ENCODE measurements at places on chromosomes 1 and 21. TPM values are rescaled to one million over a fixed set of nuclear protein-coding genes. Genes with fewer than 3 reads are reported as not detected.

CHIA gene
- not detected for total RNA-seq

SPATA46 gene
- total RNA-seq, result not detected

FCRL5 gene
- 0.02 TPM for total RNA-seq

TTC22 gene
- not detected for total RNA-seq

STYXL2 gene
- 7.1 TPM for total RNA-seq

SPRR2A gene
- total RNA-seq, result not detected

RHBG gene
- total RNA-seq, result not detected

DNA sequence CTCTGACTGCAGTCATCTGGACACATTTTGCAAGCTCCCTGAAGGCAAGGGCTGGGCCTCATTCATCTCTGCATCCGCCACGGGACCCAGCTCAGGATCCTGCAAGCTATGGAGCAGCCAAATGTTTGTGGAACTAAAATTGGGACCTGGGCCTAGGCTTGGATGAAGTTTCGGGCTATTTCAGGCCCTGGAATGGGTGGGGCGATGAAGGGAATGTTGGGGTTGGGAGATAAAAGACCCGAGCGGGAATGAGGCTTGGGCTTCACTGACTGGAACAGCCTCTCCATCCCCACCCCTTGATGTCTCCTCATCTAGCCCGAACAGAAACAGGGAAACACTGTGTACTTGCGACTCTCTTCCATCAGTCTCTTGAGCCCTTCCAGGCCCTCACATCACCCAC, 7.3 kb upstream of the AHCYL1 start:
- no peak overlapping the region for H3K4me3 ChIP-seq
- DNase-seq, result no peak
- H3K36me3 ChIP-seq, result no peaks in the 10 kb centered on the region
- H3K27ac ChIP-seq, result no peak overlapping the region
- H3K4me1 ChIP-seq, result peaks cover 11% of the 10 kb centered on the region

DNA sequence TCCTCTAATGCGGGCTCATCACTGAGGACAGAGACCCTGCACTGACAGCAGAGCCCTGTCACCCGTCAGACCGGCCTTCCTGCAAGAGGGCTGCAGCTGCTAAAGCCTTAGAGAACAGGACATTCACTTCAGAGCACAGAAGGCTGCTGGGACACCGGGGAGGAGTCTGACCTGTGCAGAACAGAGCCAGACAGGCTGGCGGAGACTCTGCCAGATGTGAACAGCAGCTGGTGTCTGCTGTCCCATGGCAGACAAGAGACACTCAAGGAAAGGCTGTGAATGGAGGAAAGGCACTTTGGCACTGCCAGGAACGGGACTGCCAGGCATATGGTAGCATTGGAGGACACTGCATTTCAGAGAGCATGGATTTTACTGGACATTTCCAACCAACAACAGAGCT, 21.4 kb downstream of the MRAP start:
- no peaks in the 10 kb centered on the region for H3K27me3 ChIP-seq
- no peak overlapping the region for H3K4me3 ChIP-seq
- peaks cover 82% of the 10 kb centered on the region for H3K36me3 ChIP-seq
- no peak overlapping the region for H3K27ac ChIP-seq
- DNase-seq, result no peak

GRCh38 chr1:1122078-1122811, 6.4 kb upstream of the C1orf159 start:
- peaks cover 32% of the 10 kb centered on the region for H3K27me3 ChIP-seq
- no peak overlapping the region for H3K4me3 ChIP-seq
- H3K36me3 ChIP-seq, result no peaks in the 10 kb centered on the region
- H3K4me1 ChIP-seq, result peaks cover 17% of the 10 kb centered on the region

GRCh38 chr1:25550683-25551310, 7.4 kb downstream of the LDLRAP1 start:
- no peak overlapping the region for H3K4me3 ChIP-seq
- no peaks in the 10 kb centered on the region for H3K36me3 ChIP-seq
- peak; percentile 54 for DNase-seq
- H3K27ac ChIP-seq, result no peak overlapping the region
- H3K4me1 ChIP-seq, result peaks cover 25% of the 10 kb centered on the region

DNA sequence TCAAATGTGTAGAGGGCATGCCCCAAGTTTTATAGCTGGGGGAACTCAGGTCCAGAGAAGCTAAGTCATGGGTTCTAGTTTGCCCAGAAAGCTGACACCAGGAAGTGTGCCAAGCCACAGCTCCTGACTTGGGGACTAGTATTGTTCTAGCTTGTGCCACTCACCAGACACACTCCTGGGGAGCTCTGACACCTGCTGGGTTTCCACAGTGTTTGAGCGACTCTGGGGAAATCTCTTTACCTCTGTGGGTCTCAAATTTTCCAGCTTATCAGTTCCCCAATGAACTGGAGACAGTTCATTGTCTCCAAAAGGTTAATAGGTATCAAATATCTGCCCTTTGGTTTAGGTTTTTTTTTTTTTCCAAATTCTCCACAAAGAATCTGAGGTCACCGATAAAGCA, 4.2 kb downstream of the KISS1 start:
- peaks cover 14% of the 10 kb centered on the region for H3K4me1 ChIP-seq
- H3K27ac ChIP-seq, result no peak overlapping the region
- peaks cover 19% of the 10 kb centered on the region for H3K27me3 ChIP-seq
- H3K36me3 ChIP-seq, result no peaks in the 10 kb centered on the region
- DNase-seq, result no peak
- H3K4me3 ChIP-seq, result no peak overlapping the region

DNA sequence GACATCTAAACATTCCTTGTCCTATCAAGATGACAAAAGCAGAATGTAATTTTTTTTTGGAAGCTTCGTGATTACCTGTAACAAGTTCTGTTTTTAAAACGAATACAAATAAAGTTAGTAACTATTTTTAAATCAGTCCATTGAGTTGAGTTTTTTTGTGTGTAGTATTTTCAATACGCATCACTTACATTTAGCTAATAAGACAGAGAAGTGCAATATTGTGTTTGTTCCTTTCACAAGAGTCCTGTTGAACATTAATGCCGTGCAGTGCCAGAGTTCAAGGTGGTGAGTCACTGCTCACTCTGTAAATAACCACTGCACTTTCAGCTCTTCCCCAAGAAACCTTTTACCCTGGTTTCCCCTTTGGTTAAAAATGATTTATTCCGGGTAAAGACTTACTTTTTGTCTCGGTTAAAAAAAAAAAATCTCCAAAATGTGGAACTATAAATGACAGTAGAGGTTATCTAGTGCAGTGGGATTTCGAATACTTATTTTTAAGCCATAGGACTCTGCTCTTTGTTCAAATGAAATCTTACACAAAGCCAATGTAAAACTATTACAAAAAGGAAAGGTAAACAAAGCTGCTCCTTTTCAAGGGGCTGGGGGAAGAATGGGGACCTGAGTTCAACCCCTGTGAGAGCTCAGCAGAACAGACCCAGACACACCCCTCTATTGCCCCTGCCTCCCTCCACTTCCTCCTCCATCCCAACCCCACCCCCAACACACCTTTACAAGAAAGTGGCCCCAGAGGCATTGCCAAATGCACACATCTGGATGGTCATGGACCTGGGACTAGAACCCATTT, 14.8 kb upstream of the NCMAP start:
- no peak overlapping the region for H3K27ac ChIP-seq
- H3K4me3 ChIP-seq, result no peak overlapping the region
- H3K36me3 ChIP-seq, result no peaks in the 10 kb centered on the region
- no peak for DNase-seq
- H3K27me3 ChIP-seq, result no peaks in the 10 kb centered on the region

- no peak for DNase-seq
- no peaks in the 10 kb centered on the region for H3K27me3 ChIP-seq
- H3K4me1 ChIP-seq, result peaks cover 4% of the 10 kb centered on the region
- H3K27ac ChIP-seq, result no peak overlapping the region
Observed at GRCh38 chr1:43760745-43761317, 53.5 kb downstream of the ST3GAL3 start.

DNA sequence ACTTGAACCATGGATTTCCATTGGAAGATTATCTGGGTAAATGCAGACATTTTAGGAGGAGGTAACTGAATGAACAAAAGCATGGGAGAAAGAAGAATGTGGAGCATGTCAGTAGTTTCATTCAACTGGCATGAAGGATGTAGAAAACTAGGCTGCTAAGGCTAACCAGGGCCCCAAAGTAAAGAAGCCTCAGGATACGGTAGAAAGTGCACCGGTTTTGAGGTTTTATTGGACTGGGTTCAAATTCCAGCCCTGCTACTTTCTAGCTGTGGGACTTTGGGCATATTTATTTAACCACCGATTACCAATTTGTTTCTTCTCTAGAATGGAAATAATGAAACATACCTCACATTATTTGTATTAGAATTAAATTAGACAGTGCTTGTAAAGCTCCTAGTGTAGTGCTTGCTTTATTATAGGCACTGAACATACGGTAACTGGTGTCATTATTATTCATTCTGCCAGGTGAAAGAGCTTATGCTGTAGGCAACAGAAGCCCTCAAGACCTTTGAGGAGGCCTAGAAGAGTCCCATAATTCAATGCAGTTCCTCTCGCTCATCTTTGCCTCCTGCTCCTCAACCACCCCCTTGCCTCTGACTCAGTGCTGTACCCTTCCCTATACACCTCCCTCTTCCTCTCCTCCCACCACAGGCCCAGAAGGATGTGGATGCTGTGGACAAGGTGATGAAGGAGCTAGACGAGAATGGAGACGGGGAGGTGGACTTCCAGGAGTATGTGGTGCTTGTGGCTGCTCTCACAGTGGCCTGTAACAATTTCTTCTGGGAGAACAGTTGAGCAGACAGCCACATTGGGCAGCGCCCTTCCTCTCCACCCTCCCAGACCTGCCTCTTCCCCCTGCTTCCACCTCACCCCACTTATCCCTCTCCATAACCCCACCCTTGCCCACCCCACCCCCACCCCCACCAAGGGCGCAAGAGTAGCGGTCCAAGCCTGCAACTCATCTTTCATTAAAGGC, 2.5 kb upstream of the CHTOP start:
- peaks cover 9% of the 10 kb centered on the region for H3K4me1 ChIP-seq
- peaks cover 6% of the 10 kb centered on the region for H3K36me3 ChIP-seq
- no peak overlapping the region for H3K27ac ChIP-seq
- H3K27me3 ChIP-seq, result no peaks in the 10 kb centered on the region
- no peak for DNase-seq
- H3K4me3 ChIP-seq, result no peak overlapping the region

- H3K36me3 ChIP-seq, result no peaks in the 10 kb centered on the region
- 0 out of 2 replicates have a peak, but pooled peaks cover 2% of the 10 kb centered on the region for H3K27me3 ChIP-seq
- peak overlapping the region; percentile 36 for H3K27ac ChIP-seq
- peak overlapping the region; percentile 72 for H3K4me3 ChIP-seq
- peak; percentile 89 for DNase-seq
Observed at GRCh38 chr1:6490181-6491080, 1.0 kb downstream of the PLEKHG5 start.

DNA sequence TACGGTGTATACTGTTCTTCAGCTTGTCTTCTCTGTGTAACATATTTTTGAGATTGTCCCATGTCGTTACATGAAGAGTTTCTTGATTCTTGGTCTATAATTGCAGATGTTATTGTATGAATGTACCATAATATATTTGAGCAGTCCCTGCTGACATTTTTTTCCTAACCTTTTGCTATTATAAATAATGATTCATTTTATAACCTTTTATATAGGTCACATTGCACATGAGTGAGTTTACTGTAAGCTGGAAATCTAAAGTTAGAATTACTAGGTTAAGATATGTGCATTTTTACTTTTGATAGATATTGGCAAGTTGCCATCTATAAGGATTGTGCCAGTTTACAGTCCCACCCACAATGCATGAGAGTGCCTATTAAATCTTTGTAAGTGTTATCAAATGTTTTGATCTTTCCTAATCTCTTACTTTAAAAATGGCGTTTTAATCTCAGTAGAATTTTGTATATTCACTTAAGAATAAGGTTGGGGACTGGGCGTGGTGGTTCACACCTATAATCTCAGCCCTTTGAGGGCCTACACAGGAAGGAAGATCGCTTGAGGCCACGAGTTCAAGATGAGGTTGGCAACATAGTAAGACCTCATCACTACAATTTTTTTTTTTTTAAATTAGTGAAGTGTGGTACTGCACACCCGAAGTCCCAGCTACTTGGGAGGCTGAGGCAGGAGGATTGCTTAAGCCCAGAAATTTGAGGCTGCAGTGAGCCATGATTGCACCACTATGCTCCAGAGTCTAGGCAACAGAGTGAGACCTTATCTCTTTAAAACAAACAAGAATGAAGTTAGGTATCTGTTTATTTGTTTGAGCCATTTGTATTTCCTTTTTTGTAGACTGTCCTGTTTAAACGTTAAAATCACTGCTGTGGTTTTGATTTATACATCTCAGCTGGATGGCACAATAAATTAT, 36.5 kb downstream of the ZMYM1 start:
- no peak overlapping the region for H3K4me3 ChIP-seq
- no peaks in the 10 kb centered on the region for H3K27me3 ChIP-seq
- H3K4me1 ChIP-seq, result no peaks in the 10 kb centered on the region

DNA sequence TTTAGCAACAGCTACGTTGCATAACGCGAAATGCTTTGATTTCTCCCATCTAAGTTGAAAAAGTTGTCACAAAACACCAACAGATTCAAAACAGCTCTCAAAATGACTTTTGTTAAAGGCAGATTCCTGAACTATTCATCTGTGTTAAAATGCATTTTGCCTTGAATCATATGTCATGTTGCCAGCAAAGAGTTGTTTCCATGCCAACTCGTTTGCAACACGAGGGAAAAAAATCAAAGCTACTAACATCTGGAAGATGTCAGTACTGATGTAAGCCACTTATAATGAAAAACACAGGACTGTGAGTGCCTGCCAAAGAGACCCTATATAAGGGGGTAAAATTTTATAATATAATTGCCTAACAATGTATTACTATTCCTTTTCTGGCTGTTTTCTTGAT, 182.7 kb upstream of the PTBP2 start:
- DNase-seq, result no peak
- no peak overlapping the region for H3K4me3 ChIP-seq
- H3K36me3 ChIP-seq, result no peaks in the 10 kb centered on the region
- H3K4me1 ChIP-seq, result no peaks in the 10 kb centered on the region

GRCh38 chr1:244881552-244882280, 17.4 kb upstream of the HNRNPU start:
- no peaks in the 10 kb centered on the region for H3K4me1 ChIP-seq
- H3K36me3 ChIP-seq, result no peaks in the 10 kb centered on the region
- H3K4me3 ChIP-seq, result no peak overlapping the region
- no peak for DNase-seq
- H3K27ac ChIP-seq, result no peak overlapping the region

DNA sequence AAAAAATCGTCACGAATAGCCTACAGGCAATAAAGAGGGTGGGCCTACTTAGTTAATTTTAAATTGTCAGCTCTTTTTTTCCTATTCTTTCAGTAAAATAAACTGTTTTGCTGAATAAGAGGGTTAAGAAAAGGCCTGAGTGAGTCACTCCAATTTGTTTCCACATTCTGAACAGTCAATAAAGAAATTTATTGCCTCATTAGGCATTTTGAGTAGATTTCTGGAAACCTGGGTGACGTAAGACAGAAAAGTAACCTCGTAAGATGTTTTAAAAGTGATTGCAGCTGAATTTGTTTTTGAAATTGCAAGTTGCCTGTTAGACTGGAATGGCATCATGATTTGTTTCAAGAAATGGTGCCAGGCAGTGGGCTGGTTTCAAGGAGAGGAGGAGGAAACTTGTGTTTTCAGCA, 439.3 kb downstream of the USP25 start:
- DNase-seq, result no peak
- no peak overlapping the region for H3K27ac ChIP-seq
- H3K4me3 ChIP-seq, result no peak overlapping the region
- no peaks in the 10 kb centered on the region for H3K4me1 ChIP-seq
- H3K36me3 ChIP-seq, result no peaks in the 10 kb centered on the region
